ENCODE measurements at places on chromosomes 2 and 18. TPM values are rescaled to one million over a fixed set of nuclear protein-coding genes. Genes with fewer than 3 reads are reported as not detected.

GRCh38 chr2:7997279-7997678 lies 684.6 kb upstream of the ID2 start:
- DNase-seq, result no peak

The LRRTM1 gene
- polyA plus RNA-seq, result 0.16 TPM

GRCh38 chr18:53795610-53796009 lies 428.9 kb downstream of the MBD2 start:
- DNase-seq, result no peak

DNA sequence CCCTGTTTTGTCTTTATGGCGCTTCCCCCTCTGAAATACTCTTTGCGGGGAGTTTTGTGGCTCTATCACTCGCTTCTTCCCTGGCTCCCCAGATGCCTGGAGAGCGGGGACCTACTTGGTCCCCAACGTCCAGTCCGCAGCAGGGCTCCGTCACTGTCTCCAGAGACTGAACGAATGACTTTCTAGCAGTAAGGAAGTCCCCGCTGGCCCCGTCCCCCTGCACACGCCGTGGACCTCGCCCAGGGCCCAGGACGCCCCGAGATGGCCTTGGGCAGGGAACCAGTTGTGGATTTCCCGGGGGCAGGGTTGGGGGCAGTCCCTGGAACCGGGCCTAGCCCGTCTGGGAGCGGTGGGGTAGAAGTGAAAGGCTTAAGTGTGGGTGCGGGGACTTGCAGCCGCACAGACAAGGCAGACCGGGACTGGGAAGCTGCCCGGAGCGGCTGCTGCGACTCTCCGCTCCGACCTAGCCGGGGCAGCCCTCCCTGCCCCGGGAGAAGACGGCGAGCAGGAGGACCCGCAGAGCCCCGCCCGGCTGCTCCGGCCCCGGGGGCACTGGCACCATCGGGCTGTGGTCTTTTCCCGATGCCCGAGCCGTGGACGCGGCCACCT lies 821 bp upstream of the EPHA4 start:
- DNase-seq, result peak; percentile 51

DNA sequence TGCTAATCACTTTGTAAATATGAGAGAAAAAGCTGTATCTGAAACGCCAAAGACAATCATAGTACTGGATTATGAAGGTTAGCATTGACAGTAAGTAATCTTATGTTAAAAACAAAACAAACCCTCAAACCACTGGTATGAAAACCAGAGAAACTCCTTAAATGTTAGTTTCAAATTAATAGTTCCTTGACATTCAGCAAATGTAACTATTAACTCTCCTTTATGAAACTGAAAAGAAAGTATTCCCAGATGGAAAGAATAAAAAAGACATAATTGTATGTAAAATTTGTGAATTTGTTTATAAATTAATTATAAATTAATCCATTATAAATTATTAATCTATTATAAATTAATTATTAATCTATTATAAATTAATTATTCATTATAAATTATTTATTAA lies 12.3 kb downstream of the FASTKD1 start:
- no peak for DNase-seq

- no peak for DNase-seq
Measured at GRCh38 chr2:48105848-48106247, 199.6 kb upstream of the FBXO11 start.

DNA sequence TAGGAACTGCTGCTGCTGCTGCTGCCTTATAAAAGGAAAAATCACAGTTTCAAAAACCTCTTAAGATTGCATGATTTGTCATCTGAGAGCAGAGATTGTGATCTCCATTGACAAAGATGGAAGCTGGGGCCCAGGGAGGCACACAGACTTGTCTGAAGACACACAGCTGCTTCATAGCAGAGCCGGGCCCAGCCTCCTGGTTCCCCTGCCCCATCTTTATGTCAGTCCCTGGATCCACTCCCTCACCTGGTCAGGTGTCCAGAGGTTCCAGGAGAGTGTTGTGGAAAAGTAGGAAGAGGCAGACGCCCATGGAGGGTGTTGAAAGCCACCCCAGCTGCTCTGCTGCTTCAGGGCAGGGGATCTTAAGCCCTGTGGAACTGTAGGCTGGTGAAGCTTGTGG lies 20.0 kb downstream of the STEAP3 start:
- DNase-seq, result no peak

- peak; percentile 52 for DNase-seq
Measured at GRCh38 chr2:236352761-236353593, 88.8 kb upstream of the ASB18 start.

DNA sequence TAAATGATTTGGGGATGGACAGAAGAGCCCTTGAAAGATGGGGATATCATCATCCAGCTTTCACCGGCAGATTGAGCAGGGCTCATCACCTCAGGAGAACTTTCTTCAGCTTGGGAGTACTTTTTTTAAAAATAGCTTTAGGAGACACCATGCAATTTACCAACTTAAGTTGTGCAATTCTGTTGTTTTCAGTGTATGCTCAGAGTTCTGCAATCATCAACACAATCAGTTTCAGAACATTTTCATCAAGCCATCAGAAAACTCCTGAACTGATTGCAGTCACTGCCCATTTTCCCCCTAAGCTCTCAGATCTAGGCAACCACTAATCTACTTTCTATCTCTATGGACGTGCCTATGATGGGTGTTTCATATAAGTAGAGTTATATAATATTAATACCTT lies 117.7 kb downstream of the CRIM1 start:
- DNase-seq, result no peak

DNA sequence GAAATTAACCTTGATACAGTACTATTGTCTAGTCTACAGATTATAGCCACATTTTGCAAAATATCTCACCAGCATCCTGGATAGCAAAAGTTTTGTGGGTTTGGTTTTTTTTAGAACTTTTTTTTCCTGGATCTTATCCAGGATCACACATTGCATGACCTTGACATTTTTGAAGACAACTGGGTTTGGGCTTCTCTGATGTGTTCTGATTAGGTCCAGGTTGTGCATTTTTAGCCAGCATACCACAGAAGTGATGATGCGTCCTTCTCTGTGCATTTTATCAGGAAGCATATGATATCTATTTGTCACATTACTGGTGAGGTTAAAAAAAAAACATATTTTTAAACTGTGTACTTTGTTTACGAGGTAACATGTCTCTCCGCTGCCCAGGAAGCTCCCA lies 221.0 kb upstream of the OSR1 start:
- DNase-seq, result no peak

DNA sequence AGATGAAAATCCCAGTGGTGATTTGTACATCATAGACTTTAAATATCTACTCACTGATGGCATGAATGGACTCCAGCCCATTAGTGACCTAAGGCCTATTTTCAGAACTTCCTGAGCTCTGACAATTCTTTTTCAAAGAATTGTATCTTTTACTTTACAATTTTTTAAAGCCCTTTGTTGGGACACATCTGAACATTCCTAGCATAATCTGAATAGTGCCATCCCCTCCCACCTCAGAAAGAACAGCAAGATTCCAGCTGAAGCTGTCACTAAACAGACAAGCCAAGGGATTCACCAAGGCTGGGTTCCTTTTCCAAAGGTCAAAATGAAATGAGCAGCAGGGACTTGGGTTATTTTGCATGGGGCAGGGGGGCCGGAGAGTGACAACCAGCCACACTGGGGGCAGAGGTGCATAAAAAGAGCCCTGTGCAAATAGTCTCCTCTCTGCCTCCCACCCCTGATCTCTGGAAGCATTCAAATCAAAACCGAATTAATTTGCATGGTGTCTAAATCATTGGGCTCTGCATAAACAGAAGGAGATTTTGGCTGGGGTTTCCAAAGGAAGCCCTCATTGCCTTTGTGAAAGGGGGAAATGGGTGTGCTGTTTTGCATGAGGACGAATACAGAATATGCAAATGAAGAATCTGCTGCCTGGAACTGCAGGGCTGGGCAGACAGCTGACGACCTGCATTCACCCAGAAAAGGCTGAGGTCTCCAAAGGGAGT lies 17.2 kb downstream of the EPHA4 start:
- DNase-seq, result no peak

- DNase-seq, result no peak
Measured at GRCh38 chr2:43958397-43959275, 37.2 kb downstream of the LRPPRC start.

DNA sequence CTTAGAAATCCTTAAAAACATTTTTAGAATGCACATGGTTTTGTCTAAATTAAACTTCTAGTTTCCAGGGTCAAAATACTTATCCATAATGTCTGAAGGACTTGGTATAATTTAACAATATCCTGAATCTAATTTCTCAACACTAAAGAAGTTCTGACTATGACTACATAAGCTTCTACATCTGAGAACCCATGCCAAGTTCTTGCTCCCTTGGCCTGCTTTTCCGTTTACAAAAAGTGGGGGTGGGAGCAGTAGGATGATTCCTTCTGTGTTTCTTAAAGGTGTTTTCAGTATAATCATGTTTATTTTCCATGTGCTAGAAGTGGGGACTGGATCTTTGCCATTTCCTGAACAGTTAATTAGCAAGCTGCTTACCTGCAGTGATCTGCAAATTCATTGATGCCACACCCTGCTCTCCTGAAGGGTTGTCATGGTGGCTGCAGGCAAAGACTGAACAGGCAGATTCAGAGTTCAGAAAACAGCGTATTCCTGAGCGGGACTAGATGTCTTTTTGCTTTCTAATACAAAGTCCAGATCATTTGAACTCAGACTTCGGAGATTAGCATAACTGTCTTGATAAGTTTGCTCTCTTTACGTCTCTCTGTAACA lies 36.2 kb downstream of the ADNP2 start:
- DNase-seq, result no peak

DNA sequence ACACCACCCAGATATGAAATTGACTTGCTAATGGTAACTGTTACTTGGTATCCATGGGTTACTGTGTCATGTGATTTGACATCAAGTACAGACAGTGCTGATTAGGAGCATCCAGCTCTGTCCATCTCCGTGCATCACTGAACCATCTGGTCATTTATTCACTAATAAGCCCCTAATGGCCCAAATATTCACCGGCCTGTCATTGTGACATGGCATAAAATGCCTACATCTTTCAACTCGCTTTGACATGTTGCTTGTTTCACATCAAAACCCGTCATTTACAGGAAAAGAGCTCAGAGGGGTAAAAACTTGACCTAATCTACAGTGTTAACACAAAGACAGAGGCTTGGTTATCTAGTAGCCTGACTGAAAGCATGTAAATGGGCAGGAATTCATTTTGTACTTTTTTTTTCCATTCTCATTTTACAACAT lies 308.9 kb upstream of the ATP5MC3 start:
- DNase-seq, result no peak

The RAD51AP2 gene
- polyA plus RNA-seq, result 0.45 TPM

- DNase-seq, result peak; percentile 93
Measured at GRCh38 chr18:2903006-2903405, 56.2 kb downstream of the EMILIN2 start.

The FN1 gene
- 515 TPM for polyA plus RNA-seq

The PAX8 gene
- polyA plus RNA-seq, result 2.3 TPM

DNA sequence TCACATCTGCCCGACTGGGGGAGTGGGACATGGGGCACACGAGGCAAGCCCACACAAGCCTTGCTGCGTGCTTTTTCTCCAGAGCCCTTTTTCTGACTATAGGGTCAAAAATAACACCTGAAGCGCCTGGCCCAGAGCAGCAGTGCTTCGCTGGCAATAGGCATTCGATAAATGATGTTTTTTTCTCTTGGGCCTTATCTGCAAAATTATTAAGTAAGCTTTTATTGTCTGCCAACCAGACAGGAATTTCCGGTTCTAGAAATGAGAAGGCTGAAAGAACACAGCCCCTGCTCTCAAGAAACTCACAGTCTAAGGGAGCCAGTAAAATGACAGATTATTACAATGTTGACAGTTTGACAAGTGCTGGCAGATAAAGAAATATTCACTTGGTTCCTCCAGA lies 2.7 kb upstream of the TMBIM1 start:
- DNase-seq, result no peak

The TRAPPC12 gene
- 61.5 TPM for polyA plus RNA-seq

DNA sequence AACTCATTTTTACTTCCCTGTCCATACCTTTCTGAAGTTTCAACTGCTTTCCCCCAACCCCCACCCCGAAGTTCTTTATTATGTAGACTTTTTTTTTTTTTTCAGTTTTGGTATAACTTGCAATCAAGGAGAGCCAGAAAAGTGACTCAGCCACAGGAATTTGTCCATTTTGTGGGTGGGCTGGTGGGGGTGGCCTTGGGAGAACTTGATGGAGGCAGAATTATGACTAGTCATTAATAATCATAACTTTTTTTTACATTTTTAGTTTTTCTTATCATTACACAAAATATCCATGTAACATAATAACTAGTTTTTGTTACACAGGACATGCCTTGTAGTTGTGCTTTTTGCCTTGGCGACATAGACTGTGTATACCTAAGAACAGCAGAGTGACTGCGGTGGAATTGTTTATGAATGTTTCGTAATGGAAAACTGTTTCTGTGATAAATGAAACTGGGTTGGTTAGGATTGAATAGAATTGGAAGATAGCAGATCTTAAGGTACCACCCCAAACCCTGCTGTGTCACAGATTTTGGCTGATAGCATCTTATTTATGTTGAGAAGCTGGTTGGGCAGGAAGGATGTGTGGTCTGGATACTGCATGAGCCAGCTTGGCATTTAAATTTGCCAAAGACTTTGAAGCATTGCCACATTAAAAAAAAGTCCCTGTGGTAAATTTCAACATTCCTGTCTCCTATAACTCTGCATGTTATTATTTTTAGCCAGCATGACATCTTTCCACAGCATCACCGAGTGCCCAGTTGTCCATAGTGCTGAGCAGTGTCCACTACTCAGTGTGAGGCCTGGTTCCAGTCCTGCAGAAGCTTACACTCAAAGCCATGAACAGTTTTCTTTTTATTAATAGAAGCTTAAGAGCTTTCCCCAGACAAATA lies 30.7 kb downstream of the LYPD6B start:
- no peak for DNase-seq

The CRIM1 gene
- 25.1 TPM for polyA plus RNA-seq

The FSIP2 gene
- 1.1 TPM for polyA plus RNA-seq

DNA sequence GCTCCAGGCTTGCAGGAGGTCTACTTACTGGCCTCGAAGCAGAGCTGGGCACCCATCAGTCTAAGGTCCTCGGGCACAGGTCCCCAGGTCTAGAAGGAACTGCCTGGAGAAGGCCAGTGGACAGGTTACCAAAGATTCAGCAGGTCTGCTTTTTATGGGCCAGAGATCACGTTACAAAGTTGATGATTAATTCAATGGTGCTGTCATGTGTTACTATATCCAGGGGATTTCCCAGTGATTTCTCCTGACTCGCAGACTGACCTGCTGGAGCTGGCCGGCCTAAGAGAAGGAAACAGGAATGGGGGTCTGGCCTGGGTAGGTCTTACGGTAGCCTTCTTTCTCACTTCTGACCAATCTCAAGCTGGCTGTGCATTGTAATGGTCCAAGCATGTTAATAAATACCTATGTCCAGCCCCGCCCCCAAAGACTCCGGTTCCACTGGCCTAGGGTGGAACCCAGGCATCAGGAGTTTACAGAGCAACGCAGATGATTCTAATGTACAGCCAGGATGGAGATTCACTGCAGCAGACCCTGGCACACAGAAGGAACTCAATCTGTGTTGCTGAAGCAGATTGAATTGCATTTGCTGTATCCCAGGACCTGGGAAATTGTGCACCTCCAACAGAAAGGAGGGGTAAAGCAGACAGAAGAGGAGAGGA lies at the start of gene NEURL3:
Gene NEURL3, minus strand, starts transcription at position 127 of the 659 bp plus-strand sequence. Its CDS starts 71 bp downstream, at position 56.
- no peak for DNase-seq

DNA sequence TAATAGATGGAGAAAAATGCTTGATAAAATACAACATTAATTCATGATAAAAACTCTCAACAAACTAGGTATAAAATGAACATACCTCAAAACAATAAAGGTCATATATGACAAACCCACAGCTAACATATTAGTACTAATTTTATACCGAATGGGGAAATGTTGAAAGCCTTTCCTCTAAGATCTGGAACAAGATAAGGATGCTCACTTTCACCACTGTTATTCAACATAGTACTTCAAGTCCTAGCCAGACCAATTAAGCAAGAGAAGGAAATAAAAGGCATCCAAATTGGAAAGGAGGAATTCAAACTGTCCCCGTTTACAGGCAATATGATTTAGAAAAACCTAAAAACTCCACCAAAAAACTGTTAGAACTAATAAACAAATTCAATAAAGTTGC lies 61.5 kb upstream of the CTIF start:
- no peak for DNase-seq
